ENCODE measurements at places on chromosomes 3 and 15.

DNA sequence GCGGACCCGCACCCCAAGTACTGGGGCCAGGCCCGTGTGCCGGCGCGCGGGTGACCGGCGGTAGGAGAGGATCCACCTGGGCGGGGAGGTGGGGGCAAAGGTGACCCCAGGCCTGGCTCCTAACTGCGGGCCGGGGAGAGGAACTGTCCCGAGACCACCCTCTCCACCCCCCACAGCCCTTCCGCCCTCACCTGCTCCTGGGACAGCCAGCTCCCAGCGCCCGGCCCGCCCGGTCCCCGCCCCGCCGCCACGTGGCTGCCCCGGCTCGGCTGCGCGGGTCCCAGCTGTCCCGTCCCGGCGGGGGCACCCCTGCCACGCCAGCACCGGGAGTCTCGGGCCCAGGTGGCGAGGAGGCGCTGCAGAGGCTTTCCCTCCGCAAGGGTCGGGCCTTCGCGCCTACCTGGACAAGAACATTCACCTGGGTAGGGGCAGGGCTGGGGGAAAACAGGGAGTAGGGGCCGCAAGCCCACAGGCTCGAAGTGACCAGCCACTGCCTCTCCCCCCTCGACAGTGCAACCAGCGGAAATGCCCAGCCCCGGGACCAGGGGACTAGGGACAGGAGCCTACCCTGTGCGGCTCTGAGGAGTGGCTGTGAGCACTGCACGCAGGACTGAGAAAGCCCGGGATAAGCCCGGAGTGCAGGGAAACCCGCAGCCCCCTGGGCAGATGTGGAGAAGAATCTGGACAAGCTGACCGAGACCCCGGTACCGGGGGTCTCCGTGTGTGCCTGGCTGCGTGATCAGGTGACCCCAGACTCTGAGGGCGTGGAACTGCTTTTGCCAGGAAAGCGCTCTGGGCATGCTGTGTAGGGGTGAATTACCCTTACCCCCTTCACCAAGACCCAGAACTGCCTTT lies at the start of gene SLC12A8:
Gene SLC12A8 (minus strand): TSS at position 240 of the 855 bp plus-strand sequence. CDS start 1,399 bp downstream, outside the sequence.
- no peak for DNase-seq

DNA sequence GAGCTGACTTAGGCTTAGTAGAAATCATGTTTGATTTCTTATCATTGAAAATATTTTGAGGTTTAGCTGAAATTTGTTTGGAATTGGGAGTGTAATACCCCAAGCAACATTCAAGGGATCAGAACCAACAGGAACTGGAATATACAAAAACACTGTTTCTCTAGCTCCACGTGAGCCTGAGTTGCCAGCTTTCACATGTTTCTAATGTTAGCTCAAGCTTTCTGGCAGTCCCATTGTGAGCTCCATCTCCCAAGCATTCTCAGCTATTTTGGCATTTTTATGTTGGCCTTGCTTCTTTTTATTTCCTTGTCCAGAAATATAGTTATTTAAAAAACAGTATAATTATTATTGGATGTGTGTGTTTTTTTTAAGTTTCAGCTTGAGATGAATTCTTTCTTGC lies 427.1 kb upstream of the DPH6 start:
- no peak for DNase-seq

- no peak for DNase-seq
Observed at GRCh38 chr3:187186801-187187421, 10.4 kb upstream of the RTP1 start.

DNA sequence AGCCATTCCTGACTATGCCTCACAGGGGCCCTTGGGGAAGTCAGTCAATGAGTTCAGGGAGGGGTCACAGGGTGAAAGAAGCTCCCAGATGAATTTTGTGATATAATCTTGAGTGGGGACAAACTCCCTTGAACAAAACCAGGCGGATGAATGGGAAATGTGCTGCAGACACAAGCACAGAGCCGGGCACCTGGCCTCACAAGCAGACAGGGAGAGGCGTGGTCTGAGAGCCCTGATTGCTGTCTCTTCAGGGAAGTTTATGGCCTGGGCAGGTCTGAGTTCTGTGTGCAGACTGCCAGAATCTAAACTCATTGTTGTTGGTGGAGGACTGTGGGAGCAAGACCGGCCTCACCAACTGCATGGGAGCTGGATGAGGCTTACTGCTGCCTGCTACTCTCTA lies 591.8 kb downstream of the EPHA3 start:
- DNase-seq, result no peak

DNA sequence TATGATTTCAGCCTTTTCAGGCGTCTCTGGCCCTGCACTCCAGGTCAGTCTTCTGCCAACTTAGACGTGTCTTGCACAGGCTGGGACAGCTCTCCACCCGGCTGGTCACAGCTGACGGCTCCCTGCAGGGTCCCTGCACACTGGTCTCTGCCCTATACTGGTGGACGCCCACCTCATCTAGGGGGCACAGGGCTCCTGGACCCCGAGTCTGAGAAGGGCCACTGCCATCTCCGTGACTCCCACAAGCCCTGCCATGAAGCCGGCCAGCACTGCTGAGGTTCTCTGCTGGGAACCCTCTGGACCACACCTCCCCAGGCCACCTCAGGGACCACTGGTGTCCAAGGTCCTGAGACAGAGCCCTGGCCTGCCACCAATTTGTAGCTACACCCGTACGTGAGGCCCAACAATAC lies 40.5 kb downstream of the CYFIP1 start:
- DNase-seq, result no peak

- no peak for DNase-seq
Observed at GRCh38 chr3:177356952-177357351, 159.7 kb upstream of the TBL1XR1 start.

GRCh38 chr3:47664519-47664918 lies 85.9 kb upstream of the CSPG5 start:
- DNase-seq, result no peak

GRCh38 chr3:111414531-111414930 lies 127.5 kb upstream of the CD96 start:
- DNase-seq, result no peak

- peak; percentile 56 for DNase-seq
Observed at GRCh38 chr15:52790941-52791751, 1.0 kb upstream of the ONECUT1 start.

DNA sequence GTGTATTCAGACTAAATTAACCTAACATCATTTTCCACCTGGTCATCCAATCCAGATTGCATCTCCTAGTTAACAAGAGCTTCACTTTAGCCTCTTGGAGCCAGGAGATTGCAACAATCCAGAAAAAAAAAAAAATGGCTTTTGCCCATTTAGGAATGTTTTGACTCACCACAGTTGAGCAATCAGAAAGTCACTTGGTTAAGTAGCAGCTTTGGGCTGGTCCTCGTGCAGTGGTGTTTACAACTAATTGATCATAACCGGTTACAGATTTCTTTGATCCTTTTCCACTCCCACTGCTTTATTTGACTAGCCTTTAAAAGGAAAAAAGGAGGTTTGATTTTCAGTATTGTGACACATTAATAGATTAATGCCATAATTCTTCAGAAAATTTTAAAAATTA lies 688.8 kb upstream of the CCDC54 start:
- DNase-seq, result no peak

DNA sequence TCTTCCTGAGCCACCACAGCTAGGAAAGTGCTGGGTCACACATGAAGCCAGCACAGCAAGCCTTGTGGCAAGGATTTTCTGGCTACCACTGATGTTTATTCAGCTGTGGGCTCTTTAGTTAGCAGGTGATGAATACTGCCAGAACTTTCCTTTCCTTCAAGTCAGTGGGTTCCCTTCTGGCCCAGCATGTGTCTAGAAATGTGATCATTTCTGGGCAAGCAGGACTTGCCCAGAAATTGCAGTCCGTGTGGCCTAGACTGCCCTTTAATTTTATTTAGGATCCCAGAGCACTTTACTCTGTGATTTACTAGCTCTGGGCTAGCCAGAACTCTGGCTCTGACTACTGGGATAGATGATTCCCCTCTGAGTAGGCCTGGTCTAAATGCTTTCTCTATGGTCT lies 397.5 kb downstream of the ZIC4 start:
- DNase-seq, result no peak

DNA sequence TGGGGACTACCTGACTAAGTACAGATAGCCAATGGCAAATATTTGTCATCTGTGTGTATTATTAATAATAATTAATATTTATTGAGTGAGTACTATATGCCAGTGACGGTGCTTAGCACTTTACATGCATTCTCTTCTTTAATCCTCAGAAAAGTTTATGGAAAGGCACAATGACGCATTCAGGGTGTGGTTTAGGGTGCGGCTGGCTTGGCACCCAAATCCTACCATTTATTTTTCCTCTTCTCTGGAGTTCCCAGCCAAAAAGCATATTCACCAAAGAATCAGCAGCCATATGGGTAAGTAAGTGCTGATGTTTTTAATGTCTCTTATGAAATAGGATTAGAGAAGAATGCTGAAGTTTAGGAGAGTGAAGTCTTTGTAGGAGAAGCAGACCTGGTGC lies 140.4 kb upstream of the TP63 start:
- DNase-seq, result no peak

DNA sequence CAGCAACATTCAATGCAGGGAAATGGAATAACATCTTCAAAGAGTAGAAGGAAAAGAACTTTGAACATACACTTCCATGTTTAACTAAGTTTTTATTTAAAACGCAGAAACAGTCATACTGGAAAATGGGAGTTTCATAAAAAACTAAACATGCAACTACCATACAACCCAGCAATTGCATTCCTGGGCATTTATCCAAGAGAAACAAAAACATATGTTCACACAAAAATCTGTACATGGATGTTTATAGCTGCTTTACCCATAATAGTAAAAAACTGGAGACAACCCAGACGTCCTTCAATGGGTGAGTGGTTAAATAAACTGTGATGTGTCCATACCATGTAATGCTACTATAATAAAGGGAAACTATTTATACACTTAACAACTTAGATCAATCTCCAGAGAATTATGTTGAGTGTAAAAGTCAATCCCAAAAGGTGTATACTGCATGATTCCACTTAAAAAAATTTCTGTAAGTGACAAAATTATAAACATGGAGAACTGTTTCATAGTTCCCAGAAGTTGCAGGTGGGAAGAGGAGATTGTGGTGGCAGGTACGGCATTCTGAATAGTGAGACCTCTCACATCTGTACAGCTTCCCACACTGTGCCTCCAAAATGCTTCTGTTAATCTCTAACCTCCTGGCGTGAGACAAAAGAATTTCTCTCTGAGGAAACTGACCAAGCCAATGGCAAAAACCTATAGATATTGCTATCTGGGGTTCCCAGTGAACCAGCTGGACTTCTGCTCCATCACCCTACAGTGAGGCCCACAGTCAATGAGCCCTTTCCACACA lies 23.1 kb downstream of the ISG20 start:
- DNase-seq, result no peak

DNA sequence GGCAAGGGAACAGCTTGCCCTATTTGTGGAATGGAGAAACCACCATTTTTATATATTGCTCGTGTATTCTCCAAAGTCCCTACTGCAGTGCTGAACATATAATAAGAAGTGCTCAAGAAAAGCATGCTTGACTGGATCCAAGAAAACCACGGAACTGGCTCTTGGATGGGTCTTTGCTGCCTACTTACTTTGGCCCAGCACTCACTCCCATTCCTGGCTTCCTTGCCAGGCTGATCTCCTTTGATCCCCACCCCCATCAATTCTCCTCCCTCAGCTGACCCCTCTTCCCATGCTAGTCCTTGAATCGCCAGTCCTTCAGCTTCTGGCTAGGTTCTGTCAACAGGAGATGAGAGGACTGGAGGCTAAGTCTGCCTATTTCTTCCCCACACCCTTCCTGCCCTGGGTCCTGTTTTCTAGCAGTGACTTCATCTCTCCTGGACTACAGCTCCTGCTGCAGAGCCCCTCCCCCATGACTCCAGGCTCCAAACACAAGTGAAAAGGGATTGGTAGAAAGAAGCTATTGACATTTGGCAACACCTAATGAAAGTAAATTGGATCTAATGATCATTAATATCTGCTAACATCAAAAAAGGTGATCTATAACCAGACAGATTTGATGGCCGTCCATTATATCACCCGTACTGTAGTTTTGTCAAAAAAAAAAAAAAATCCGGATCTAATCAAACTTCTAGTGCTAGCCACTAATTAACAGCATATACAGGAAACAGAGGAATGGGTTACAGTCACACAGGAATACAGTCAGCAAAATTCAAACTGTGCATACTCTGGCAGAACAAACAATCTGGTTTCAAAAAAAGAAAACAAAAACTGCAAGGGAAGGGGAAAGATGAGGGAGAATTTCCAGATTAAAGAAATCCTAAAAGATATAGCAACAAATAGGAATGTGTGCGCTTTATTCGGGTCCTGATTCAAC lies 7.8 kb downstream of the FAM240A start:
- DNase-seq, result no peak

GRCh38 chr15:87602371-87602770 lies 654.2 kb downstream of the NTRK3 start:
- DNase-seq, result no peak

- peak; percentile 48 for DNase-seq
Observed at GRCh38 chr3:43953814-43954692, 263.3 kb downstream of the ABHD5 start.

DNA sequence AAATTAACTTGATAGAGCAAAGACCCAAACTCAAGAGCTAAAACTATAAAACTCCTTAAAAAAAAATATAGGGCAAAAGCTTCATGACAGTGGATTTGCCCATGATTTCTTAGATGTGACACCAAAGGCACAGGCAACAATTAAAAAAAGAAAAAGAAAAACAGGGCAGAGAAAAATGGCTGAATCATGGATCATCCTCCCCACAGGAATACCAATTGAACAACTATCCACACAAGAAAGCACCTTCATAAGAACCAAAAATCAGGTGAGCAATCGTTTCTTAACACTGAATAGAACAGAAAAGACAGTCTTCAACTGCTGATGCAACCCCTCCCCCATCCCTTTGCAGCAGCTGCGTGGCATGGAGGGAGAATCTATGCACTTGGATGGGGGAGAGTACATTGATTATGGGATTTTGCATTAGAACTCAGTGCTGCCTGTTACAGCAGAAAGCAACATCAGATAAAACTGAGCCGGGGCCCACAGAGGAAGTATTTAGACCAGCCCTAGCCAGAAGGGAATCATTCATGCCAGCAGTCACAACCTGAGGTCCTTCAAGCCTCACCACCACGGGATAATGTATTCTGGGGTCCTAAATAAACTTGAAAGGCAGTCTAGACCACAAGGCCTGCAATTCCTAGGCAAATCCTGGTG lies 15.7 kb downstream of the C3orf33 start:
- DNase-seq, result peak; percentile 22

GRCh38 chr15:52786436-52787122 lies 3.6 kb downstream of the ONECUT1 start:
- DNase-seq, result peak; percentile 65

Data from glutamatergic neuron (in vitro differentiated cells).